ENCODE measurements at places on chromosomes 13 and 19.

DNA sequence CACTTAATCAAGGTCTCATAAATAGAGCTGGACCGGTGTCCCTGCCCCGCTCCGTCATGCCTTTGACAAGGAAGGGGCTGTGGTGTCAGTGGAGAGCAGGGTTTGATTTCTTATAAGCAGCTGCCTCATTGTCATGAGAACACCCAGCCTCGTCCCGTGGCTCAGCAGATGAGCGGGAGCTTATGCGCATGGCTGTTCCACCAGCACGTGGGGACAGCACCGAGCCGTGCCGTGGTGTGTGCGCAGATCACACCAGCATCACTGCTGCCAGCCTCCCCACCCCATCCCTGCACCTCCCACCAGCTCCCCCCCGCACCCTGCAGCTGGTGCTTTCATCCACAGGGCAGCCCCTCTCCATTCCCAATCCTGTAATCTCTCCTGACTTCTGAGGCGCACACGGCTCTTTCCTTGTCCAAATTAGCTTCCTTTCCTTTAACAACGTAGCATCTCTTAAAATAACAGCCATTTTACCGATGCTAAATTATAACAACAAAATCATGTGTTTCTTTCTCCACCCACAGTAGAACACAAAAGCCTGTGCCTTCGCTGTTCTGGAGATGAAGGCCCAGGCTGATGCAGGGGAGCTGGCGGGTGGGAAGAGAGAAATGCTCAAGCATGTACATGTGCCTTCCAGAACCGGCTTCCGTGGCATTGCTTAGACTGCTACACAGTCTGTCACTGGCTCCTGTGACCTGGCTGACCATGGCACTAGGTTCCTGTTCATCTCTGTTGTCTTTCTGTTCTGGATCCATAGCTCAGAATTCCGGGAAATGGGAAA is 96.8 kb downstream of the RAB20 start:
- DNase-seq: no peak

- DNase-seq: no peak
Observed at GRCh38 chr13:44074611-44075010, 194.9 kb downstream of the LACC1 start.

DNA sequence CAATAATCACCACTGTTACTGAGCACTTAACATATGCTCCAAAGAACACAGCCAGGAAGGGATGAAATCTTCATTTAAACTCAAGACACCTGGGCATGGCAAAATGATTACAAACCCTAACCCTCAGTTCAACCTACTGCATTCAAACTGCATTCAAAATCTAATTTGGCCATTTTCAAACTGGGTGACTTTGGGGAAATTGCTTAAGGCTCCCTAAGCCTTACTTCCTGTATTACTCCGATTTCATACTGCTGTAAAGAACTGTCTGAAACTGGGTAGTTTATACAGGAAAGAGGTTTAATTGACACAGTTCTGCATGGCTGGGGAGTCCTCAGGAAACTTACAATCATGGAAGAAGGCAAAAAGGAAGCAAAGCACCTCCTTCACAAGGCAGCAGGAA is 50.4 kb downstream of the CBY2 start:
- DNase-seq: no peak

- DNase-seq: no peak
Observed at GRCh38 chr13:90709319-90709718, 638.2 kb upstream of the MIR17HG start.

GRCh38 chr19:43589678-43590077 is 6.3 kb downstream of the IRGQ start:
- no peak for DNase-seq

GRCh38 chr13:32907211-32907610 is 109.0 kb upstream of the KL start:
- no peak for DNase-seq

- no peak for DNase-seq
Observed at GRCh38 chr13:22320991-22321390, 650.1 kb downstream of the FGF9 start.

DNA sequence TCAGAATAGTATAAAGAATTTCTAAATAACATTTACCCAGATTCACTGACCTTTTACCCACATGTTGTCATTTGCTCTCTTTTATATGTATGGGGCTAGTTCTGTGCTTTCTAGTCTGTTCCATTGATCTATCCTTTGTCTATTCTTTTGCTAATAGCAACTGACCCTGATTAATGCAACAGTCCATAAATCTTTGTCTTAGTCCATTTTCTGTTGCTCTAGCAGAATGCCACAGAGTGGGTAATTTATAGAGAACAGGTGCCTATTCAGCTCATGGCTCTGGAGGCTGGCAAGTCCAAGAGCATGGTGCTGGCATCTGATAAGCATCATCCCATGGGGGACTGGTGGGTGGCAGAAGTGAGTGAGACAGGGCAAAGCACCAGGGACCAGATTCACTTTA is 52.1 kb downstream of the LHFPL6 start:
- DNase-seq: no peak

GRCh38 chr13:38283346-38283745 is 66.3 kb upstream of the UFM1 start:
- no peak for DNase-seq

GRCh38 chr19:16928351-16928750 is 39.6 kb downstream of the F2RL3 start:
- no peak for DNase-seq

GRCh38 chr13:76692346-76692745 is 193.9 kb downstream of the KCTD12 start:
- DNase-seq: no peak

DNA sequence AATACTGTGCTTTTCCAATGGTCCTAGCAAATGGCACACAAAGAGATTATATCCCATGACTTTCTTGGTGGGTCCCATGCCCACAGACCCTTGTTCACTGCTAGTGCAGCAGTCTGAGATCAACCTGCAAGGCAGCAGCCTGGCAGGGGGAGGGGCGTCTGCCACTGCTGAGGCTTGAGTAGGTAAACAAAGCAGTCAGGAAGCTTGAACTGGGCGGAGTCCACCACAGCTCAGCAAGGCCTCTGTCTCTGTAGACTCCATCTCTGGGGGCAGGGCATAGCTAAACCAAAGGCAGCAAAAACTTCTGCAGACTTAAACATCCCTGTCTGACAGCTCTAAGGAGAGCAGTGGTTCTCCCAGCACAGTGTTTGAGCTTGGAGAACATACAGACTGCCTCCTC is 82.9 kb downstream of the ZNF737 start:
- DNase-seq: no peak

DNA sequence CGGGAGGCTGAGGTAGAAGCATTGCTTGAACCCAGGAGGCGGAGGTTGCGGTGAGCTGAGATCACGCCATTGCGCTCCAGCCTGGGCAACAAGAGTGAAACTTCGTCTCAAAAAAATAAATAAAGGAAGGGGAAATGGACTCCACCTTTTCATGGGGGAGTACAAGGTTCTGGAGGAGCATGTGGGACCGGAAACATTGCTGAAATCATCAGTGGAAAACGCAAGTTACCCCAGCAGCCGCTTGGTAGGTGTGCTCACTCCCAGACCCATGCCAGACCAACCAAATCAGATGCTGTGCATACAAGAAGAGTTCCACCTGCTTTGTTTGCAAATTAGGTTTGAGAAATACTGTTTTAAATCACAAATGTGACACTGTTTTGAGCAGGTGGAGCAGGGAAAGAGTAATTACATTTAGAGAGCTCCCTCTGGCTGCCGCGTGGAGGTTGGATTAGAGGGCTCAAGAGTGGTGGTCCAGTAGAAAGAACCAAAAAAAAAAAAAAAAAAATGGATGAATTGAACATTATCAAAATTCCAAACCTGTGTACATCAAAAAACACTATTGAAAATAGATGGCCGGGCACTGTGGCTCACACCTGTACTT is 4.9 kb downstream of the ERICH4 start:
- no peak for DNase-seq

GRCh38 chr19:9674663-9675357 is at the start of gene ZNF562:
TSS of gene ZNF562 (minus strand) at chr19:9675100. CDS start at chr19:9660744, 14,356 bp downstream.
- peak; percentile 88 for DNase-seq

All from testis (tissue), 5 donors.